ENCODE measurements at places on chromosomes 7 and 10.

GRCh38 chr10:59373071-59373470 lies 10.7 kb upstream of the FAM13C start:
- no peak for DNase-seq

DNA sequence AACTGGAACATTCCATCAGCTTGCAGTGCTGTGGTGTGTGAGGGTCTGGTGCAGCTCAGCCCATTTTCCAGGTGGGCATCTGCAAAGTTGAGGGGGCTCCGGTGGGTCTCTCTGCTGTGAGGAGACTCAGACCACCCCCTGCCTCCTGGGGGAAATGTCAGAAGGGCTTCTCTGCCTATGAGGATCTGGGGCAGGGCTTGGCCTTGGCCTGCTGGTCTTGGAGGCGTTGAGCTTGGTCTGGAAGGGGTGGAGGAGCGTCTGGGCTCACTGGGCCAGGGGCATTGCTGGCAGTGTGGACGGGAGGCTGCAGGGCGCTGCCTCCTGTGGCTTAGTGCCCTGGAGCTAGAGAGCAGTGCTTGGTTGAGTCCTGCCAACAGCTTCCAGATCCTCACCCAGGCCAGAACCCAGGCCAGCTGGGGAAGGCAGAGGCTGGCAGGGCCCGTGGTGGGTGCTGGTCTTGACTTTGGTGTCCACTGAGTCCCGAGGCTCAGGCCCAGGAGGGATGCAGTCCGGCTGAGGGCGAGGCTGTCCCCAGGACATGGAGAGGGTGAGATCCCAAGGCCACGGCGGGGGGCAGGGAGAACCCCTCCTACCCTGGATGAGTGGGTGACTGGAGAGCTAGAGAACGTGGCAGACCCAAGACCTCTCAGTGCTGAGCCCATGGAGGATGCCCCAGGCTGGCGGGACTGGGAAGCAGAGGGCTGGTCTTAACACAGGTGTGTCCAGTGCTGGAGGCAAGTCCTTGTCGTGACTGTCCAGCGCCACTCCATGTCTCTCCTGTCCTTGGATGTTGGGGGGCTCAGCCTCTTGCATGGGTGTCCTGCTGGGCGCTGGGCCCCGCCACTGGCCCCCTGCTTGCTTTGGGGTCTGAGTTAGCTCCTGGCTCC lies 2.8 kb downstream of the SPRN start:
- no peak for DNase-seq

DNA sequence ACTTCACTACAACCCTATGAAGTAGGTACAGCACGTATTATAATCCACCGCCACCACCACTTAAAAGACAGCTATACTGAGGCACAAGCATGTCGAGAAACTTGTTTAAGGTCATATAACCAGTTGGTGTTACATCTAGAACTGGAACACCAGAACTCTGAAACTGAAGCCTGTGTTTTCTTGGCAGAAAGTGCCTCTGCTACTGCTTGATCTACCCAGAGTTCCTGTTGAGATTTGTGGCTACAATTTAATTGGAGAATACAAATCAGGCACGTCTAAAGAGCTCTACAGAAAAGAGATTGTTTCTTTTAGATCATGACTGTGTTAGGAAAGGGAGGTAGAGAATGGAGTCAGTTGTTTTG lies 4.3 kb upstream of the ADD3 start:
- no peak for DNase-seq

GRCh38 chr10:5840314-5841307 lies 27.4 kb upstream of the GDI2 start:
- peak; percentile 23 for DNase-seq

GRCh38 chr10:59745163-59745650 lies 8.0 kb downstream of the MRLN start:
- DNase-seq, result no peak

DNA sequence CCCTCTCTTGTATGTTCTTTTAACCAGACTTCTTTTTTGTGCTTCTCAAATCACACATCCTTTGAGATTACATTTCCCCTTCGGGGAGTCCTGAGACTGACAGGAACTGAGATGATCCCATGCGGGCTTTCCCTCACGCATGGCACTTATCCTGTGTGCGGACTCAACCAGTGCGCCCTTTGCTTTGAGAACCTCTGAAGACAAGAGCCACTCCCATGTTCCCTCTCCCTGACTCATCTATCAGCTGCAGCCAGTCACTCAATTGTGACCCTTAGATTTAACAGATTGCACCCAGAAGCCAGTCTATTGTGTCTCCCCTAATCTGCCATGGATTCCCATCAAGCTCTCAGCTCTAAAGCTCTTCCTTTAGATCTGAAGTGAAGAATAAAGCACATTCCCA lies 353.9 kb upstream of the MEOX2 start:
- DNase-seq, result no peak

DNA sequence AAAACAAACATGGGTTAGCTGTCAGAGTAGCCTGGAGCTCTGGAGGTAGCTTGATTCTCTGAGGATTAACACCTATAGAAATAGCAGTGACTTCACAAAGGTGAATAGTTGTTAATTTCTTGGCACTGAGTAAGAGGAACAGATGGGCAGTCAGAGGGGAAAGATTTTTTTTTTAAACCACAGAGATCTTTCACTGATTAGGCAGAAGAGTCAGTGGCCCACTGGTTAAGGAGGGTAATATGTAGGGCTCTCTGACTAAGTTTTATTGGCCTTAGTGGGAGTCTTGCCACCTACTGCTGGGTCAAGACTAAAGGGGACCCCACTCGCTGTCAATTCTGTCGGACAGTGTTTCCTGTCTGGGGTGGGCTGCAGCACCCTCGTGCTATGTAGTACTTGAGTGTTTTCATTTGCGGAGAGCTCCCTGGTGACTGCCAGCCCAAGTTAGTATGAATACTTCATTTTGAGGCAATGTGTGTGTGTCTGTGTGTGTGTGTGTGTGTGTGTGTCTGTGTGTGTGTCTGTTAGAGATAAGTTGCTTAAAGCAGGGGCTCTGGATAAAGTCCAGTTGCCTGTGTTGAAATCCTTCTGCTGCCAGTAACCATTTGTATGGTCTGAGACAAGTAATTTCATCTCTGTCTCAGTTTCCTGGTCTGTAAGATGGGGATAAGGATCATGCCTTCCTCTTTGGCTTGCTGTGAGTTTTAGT lies 145.2 kb downstream of the ARID5B start:
- DNase-seq, result no peak

GRCh38 chr7:155685070-155685790 lies 40.8 kb downstream of the RBM33 start:
- DNase-seq, result no peak

- DNase-seq, result peak; percentile 28
Observed at GRCh38 chr7:138608275-138608674, 92.9 kb downstream of the SVOPL start.

DNA sequence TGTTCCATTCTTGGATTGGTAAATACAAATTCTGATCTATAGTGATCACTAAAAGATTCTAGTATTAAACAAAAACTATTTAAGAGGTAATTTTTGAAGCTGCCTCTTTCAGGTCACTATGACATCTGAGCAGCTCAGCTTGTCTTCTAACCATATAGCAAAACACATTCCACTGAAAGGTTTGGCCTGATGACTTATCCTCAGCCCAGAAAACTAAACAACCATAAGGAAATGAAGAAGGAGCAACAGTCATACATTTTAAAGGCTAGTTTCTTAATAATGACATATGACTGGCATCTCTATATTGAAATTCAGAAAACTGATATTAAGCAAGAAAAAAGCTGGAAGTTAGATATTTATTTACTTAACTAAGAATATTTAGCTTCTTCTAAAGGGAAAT lies 24.6 kb downstream of the NT5C2 start:
- DNase-seq, result no peak

DNA sequence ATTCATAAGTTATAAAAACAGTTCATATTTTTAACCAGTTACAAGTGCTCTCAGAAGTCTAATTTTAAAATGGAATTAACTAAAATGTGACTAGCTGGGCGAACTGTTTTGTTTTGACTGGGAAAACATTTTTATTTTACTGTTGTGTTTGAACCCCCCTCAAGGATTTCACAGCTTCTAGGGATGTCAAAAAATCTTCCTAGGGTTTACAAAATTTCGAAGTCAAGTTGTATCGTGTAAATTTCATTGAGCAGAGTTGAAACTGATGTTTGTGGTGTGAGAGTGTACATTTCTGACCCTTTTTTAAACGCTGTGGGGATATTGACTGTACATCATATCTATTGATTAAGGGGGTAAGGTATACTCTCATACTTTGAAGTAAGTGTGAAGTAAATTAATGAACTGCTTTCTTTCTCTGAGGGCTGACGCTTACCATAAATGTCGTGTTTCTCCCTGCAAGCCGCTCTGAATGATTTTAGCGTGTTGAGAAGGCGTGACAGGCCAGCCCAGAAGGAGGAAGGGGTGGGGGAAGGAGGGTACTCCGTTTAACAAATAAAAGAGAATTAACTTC lies 1.8 kb upstream of the SP8 start:
- no peak for DNase-seq

GRCh38 chr10:124350806-124351205 lies 67.9 kb downstream of the OAT start:
- no peak for DNase-seq

GRCh38 chr7:95632609-95633008 lies 36.3 kb upstream of the PDK4 start:
- no peak for DNase-seq

GRCh38 chr10:93993782-93994437 lies at the start of gene PLCE1:
TSS of gene PLCE1 (plus strand) at chr10:93993931. CDS start at chr10:94031047, 37,116 bp downstream.
- peak; percentile 49 for DNase-seq

DNA sequence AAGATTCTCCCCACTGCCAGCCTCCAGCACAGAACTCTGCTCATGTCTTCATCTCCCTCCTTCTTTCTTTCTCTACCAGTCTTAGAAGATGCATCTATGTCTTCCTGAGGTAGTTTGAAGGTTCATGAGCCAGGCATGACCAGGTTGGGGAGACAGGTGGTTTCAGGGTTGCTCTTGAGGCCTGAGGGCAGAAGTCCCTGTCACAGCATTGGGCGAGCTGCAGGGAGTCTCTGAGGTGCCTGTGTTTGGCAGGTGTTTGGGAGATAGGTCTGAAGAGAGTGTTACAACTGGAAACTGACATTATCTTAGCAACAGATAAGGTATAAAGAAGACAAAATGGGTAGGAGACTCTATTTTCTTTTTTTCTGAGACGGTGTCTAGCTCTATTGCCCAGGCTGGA lies 18.7 kb downstream of the PRSS2 start:
- DNase-seq, result no peak

GRCh38 chr7:67463316-67463715 lies 466.7 kb downstream of the TYW1 start:
- no peak for DNase-seq

DNA sequence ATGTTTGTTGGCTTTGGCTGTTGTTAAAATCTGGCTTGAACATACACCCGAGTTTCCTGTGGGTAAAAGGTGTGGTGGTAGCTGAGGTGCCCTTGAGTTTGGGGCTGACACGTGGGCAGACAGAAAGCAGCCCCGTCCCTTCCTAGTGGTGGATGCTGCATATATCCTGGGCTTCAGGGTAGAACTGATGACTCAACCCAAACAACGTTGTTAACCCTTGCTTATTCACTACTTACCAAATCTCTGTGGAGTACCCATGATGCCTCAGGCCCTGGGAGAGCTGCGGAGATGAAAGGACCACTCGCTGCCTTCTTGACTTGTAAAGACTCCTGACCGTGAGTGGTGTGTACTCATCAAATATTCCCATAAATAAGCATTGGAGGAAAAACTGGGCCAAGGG lies 245.1 kb downstream of the RAB11FIP2 start:
- DNase-seq, result no peak

DNA sequence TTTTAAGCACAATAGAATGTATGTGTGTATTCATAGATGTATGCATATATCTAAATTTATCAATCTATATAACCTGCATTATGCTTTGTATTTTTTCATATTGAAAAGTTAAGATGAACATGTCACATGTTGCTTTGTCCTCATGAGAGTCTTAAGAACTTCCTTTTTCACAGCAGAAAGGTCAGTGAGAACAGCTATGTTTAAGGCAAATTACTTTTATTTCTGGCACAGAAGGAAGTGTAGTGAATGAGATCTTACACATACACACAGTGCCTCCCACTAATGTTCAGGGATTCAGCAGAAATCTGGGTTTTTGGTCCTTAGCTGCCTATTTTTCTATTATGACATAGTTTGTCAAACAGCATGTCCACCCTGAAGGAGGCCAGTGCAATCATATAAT lies 134.8 kb downstream of the TMEM26 start:
- DNase-seq, result no peak

- no peak for DNase-seq
Observed at GRCh38 chr7:103547451-103548284, 101.7 kb upstream of the SLC26A5 start.

DNA sequence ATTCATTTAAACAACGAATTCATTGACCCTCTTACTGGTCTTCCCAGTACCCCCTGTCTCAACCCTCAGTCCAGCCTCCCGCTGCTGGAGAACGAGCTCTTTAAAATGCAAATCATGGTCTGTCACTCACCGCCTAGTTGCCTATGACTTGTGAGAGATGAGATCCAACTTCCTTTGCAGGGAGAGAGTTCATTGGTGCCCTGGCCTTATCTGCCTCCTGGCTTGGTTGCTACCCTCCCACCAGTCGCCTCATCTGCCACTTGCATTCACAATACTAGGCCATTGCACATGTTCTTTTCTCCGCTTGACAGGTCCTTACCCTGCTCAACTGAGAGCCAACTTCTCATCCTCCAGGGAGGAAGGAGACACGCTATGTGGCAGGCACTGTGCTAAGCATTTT lies 54.0 kb upstream of the MXI1 start:
- no peak for DNase-seq

GRCh38 chr10:91590142-91590903 lies 42.5 kb downstream of the PPP1R3C start:
- no peak for DNase-seq

- no peak for DNase-seq
Observed at GRCh38 chr10:44293842-44294241, 91.1 kb downstream of the CXCL12 start.

DNA sequence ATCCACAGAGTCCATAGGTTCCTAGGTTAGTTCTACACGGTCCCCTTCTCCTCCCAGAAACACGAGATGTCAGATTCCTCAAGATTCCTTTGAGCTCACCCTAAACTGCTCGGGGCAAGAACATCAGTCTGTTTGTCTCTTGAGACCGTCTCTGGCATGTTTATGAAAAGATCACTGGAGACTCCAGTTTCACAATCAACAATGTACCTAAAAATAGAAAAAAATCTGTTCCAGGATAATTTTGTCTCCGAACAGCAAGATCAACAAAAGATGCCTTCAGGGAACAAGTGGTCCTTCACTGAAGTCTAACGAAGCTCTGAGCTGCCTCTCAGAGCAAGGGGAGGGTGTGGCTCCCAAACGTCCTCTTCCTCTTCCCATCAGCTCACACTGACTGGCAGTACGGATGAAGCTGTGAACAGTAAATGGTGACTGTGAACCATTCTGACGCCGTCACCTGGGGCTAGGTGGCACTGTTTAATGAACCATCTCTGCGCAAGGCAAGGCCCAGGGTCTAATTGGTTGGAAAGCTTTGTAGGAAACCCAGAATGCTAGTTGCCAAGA lies 156.2 kb upstream of the LYZL1 start:
- DNase-seq, result no peak

DNA sequence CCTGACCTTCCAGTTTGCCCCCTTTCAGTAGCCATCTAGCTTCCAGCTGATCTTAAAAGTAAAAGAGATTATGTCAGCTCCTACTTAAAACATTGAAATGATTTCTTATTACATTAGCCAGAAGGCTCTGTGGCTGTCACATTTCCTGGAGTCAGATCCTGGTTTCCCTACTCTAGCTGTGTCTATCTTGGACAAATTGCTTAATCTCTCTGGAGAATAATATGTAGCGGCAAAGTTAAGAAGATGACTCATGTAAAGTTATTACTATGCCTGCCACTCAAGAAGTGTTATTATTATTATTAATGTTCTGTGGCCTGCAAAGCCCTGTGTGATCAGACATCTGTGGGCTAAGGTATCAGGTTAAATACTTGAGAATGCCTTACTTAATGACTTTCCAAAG lies 107.2 kb downstream of the RUNDC3B start:
- no peak for DNase-seq

GRCh38 chr7:86904949-86905834 lies 154.3 kb downstream of the ELAPOR2 start:
- DNase-seq, result no peak
